ENCODE measurements at places on chromosomes 2 and 18.
A peak's percentile ranks its signal among the peaks of the same experiment; 100 is the strongest.

GRCh38 chr2:182043861-182044260, 58.2 kb downstream of the PPP1R1C start:
- DNase-seq: no peak

GRCh38 chr18:25223899-25224886, 127.8 kb downstream of the ZNF521 start:
- peak; percentile 45 for DNase-seq

DNA sequence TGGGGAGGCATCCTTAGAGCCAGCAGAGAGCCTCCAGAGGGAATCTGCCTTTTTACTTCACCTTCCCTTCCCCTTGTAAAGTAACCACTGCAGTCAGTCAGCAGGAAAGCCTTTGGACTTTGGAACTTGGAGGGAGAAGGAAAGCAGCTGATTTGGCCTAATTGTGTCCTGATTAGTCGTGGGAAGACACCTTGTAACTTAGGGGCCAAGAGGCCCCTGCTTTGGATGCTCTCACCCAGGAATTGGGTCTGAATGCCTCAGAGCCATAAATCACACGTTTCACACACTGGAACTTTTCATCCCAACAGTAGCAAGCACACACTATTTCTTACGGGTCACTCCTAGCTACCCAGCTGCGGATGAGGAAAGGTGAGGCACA, 81.0 kb upstream of the PPM1B start:
- DNase-seq: no peak

GRCh38 chr18:45580127-45580526, 35.1 kb upstream of the SLC14A2 start:
- DNase-seq: no peak

DNA sequence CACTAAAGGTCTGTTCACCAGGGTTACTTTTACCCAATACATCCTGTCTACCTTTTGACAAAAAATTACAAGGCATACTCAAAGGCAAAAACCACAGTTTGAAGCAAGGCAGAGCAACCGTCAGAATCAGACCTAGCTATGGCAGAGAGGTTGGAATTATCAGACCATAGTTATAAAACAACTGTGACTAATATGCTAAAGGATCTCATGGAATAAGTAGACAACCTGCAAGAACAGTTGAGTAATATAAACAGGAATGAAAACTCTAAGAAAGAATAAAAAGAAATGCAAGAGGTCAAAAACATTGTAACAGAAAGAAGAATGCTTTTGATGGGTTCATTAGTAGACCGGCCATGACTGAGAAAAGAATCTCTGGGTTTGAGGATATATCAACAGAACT, 318.8 kb upstream of the KCNH7 start:
- no peak for DNase-seq

- no peak for DNase-seq
Measured at GRCh38 chr2:96977631-96978195, 8.7 kb downstream of the FAM178B start.

DNA sequence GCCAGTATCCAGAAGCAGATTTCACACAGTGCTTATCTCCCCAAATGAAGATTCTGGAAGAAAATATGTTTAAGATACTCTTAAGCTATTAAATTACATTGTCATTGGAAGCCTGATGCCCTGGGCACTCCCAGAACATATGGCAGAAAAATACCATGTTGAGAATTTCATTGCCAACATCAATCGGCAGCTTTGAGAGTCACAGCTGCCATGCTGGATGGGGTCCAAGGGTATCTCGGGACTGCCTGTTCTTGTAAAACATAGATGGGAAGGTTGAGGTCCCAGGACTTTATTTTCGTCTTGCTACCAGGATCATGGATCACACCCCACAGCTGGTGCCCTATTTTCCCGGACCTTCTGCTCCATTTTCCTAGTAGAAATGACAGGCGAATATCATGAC, 632.5 kb downstream of the SUCLG1 start:
- peak; percentile 60 for DNase-seq

GRCh38 chr18:5294457-5295230, 882 bp downstream of the ZBTB14 start:
- DNase-seq: no peak

GRCh38 chr2:44817673-44818335, 123.7 kb upstream of the SIX3 start:
- no peak for DNase-seq

- DNase-seq: no peak
Measured at GRCh38 chr2:205749078-205749477, 66.8 kb downstream of the NRP2 start.

DNA sequence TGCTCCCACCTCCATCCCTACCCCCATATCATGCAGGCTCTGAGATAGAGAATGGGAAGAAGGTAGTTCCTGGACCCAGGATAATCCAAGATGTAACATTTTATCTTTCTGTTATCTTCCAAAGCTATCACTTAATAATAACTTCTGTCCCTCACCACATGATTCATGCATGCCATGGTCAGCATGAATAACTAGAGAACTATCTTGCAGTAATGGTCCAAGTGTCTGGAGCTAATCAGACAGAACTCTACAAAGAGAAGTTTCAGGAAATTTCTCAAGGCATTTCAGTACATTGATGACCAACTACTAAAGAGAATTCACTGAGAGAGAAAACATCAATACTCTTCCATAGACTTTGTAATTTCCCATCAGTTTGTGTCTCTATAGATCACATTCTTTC, 1469.7 kb upstream of the PIK3C3 start:
- no peak for DNase-seq

- peak; percentile 2 for DNase-seq
Measured at GRCh38 chr2:236959876-236960275, 125.8 kb upstream of the COPS8 start.

DNA sequence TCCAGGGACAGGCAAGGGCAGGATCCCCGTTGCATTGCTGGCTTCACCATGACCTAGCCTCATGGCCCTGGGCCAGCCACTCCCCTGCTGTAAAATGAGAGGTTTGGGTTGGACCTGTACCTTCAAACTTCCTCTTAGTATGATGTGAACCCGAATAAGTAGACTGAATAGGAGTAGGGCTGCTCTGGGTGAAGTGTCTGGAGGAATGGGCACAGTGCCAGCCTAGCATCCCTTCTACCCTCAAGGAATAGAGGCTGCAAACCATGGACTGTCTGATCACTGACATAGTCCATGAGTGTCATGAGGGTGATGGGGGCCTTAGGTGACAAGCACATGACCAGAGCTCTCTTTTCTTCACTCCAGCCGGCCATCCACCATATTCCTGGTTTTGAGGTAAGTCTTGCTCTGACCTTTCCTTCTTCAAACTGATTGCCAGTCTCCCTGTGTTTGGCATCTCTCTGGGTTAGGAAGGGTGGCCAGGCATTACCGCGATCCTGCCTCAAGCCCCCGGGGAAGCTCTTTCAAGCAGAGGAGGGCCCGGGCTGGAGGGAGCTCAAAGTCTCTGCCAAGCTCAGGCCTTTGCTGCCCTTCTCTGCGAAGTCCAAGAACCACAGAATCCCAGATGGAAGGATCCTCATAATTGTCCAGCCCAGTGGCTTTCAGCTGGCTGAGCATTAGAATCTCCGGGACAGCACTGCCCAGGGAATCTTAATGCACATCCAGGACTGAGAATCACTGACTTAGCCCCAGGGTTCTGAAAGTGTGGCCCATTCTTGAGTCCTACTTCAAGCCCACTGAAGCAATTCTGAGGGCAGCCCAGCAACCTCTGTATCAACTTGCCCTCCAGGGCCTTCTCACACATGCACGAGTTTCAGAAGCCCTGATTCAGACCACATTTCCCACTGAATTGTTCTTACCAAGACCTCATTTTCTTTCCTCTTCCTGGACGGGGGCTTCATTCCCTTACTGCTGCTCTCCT, 148.1 kb downstream of the DYSF start:
- no peak for DNase-seq

DNA sequence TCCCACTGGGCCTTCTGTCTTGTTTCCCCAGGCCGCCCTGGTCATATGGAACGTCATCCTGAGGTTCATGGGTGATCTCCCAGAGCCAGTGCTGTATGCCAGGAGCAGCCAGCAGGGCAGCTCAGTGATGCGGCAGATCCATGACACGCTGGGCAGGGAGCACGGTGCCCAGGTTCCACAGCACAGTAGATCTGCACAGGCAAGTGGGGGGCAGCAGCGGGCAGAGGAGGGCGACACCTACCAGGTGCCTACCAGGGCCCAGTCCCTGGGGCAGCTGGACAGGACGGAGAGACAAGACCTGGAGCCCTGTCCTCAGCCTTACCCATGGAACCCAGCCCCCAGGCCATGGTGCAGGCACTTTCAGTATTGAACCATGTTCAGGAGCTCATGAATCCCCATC, 36.1 kb upstream of the GPR17 start:
- no peak for DNase-seq

DNA sequence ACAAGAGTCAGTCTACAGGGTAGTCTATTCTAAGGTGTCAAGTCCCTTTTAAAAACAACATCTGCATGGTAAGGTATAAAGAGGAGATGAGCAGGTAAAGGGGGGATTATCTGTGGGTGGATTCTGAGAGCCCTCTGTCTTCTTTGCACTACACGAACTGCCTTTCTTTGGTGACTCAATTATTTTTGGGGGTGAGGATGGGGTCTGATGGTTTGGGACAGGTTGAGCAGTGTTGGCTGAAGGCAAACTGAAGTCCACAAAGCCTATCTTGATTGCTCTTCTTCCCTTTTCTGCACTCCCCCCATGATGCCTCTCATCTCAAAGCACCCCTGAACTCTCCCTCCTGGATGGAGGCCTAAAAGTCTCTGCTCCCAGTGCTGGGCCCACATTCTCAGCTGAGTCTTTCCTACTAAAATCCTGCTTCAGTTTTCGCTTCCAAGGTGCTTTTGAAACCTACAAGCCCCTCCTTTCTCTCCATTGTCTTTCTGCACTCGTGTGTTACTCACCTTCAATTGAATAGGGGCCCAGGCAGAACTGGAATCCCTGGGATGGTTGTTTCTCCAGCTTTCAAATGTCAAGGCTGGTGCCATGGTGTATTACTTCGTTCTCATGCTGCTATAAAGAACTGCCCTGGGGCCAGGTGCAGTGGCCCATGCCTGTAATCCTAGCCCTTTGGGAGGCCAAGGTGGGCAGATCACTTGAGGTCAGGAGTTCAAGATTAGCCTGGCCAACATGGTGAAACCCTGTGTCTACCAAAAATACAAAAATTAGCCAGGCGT, 64.3 kb downstream of the PRKCE start:
- DNase-seq: no peak

GRCh38 chr2:169808221-169808620, 9.6 kb downstream of the SSB start:
- DNase-seq: no peak

GRCh38 chr2:126187668-126188067, 468.3 kb upstream of the GYPC start:
- no peak for DNase-seq

GRCh38 chr2:231390667-231391066, 4.8 kb upstream of the B3GNT7 start:
- no peak for DNase-seq

- no peak for DNase-seq
Measured at GRCh38 chr18:11271954-11272353, 122.6 kb upstream of the PIEZO2 start.

DNA sequence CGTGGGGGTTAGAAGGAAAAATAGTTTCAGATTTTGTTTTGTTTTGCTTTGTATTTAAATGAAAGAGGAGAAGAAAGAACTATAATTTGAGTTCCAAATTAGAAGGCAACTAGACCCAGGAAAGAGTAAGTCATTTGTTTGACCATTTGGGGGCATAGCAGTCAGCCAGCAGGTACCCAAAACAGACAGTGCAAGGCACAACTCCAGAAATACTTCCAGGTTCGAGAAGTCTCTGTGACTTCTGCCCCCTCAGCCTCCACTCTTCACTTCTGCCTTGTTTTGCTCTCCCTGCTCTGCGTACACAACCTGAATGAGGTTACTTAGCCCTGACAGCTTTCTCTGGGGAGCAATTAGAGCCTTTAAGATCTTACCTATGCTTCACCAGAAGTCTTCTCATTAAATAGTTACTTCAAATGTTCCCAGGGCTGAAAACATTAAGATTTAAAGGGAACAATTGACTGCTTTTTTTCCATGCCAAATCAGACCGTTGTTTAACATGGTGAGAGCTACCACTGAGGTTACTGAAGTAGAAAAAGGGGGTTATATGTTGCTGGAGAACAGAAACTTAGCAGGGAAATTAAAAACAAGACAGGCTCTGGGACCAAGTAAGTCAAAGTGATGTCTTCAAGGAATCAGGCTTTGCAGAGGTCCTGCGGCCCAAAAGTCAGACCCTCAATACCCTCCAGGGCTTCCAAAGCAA, 216.9 kb downstream of the BCL11A start:
- DNase-seq: no peak

DNA sequence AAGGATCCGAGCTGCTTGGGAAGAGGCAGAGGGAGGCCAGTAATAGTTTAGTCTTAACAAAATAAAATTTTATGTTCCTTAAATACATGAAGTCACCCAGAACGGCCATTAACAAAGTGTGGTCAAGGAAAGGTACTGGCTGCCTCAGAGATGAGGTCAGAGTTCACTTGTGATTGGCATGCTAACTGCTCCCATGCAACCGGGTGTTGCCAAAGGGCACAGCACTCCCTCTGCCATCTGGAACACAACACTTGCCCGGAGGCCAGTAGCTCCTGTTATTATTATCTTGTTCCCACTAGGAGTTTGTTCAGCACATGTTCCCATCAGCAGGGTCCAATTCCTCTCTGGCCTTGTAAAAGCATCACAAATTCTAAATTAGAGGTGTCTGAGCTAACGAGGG, 207.0 kb downstream of the CYP26B1 start:
- DNase-seq: peak; percentile 7

DNA sequence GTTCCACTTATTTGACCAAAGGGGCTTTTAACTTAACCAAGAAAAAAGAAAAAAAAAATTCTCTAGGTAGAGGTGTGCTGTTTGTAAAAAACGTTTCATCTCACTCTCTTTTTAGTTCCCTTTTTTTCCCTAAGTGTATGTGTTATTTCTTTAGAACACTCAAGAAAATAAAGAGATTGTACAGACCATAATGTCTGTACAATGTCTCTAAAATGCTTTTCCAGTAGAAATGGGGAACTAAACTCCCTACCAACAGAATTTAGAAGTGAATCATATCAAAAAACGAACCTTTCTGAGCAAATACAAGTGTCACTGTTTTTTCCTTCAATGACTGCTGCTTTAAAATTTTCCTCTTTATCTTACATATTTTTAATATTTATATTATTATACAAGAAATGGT, 72.0 kb downstream of the CDH7 start:
- no peak for DNase-seq
